Stimulated activated CD8-positive, alpha-beta memory T cell treated with anti-CD3 and anti-CD28 coated beads, Interleukin-4, amount 100 ng/mL, for 1 hour (primary cell): ENCODE measurements at places on chromosomes 3 and 15.

GRCh38 chr3:50319894-50320625 is 2.5 kb downstream of the HYAL2 start:
- DNase-seq: no peak

GRCh38 chr15:66803182-66803729 is 101.2 kb downstream of the SMAD6 start:
- DNase-seq: no peak

GRCh38 chr3:177749836-177750235 is 552.6 kb upstream of the TBL1XR1 start:
- DNase-seq: no peak

GRCh38 chr15:28107111-28107903 is 8.2 kb upstream of the OCA2 start:
- DNase-seq: no peak

- DNase-seq: no peak
Measured at GRCh38 chr3:125240496-125240895, 27.9 kb upstream of the SLC12A8 start.

DNA sequence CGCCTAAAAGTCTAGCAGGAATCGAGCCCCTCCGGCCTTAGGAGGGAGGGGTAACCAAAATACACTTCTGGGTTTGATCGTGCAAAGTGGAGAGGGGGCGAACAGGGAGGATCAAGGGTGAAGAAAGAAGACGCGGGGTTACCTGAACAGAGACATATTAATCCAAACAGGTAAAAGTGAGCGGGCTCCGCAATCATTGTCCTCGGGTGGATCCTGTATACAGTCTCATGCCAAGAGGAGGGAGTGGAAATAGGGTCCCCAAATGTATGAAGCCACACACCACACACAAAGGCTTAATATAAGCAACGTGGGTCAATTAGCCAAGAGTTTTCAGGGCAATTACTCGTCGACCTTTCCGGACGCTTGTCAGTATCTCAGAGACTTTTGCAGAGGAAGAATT is 749.5 kb downstream of the ROBO1 start:
- no peak for DNase-seq

DNA sequence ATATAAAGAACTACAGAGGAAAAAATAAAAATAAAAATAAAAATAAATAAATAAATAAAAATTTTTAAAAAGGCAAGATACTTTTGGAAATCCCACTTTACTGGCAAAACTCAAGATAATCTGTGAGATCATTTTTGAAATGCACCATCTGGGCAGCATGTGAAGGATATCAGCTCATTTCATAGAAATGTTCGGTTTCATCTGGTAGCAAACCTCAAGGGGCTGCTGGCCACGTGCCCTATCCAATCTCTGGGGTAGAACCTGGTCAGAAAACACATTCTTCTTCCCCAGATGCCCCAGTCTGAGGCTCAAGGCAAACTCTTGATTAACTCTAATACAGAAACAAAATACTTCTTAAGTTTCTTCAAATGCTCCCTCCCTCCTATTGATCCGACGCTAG is 166.0 kb downstream of the FMN1 start:
- DNase-seq: no peak

DNA sequence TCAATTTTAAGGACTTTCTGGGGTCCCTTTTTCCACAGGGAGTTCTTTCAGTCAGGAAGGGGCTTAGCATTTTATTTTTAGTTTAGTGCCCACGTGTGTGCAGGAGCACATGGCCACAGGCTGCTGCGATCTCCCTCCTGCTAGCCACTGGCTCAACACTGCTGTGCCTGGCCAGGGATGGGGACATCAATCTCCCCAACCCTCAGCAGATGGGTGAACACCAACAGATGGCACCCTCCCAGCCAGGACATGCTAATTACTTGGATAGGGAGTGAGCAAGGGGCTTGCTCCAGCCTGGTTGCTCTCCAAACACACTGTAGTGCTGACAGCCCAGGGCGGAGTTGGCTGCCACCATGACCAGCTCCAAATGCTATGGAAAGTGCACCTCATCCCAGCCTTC is 7.4 kb upstream of the RIOX2 start:
- no peak for DNase-seq

- DNase-seq: no peak
Measured at GRCh38 chr3:177341736-177342419, 144.6 kb upstream of the TBL1XR1 start.

DNA sequence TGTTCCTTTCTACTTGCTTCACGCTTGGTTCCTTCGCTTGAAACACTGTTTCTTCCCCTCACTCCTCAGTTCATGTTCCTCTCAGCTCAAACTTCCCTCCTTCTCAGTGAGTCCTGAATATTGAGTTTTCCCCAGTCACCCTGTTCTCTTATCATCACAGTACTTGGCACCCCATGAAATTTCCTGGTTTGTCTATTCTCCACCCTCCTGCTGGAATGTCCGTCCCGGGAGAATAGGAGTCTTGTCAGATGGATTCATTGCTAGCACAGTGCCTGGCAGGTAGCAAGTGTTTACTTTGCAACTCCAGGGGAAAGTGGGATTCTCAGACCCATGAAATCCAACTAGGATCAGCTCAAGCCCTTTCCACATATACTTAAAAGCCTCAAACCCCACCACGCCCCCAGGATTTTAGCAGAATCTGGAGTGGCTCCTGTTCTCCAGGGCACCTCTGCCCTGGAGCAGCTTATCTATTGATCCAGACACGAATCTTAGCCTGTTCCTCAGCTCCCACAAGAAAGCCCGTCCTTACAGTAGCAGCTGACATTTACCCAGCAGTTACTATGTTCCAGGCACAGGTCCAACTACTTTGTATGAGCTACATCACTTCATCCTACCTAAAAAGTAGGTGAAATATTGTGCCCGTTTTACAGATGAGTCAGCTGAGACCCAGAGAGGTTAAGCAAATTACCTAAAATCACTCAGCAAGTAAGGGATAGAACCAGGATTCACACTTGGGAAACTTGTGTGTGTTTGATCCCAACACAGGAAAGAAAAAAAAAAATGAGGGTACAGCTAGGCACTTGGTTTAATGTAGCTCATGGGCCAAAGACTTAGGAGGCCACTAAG is 36.8 kb upstream of the MAP3K13 start:
- DNase-seq: no peak
